ENCODE measurements at places on chromosomes 6 and 20.

GRCh38 chr6:113065611-113066010 lies 718.5 kb downstream of the RFPL4B start:
- H3K36me3 ChIP-seq: no peaks in the 10 kb centered on the region
- H3K27ac ChIP-seq: no peak overlapping the region
- no peak for DNase-seq

- no peaks in the 10 kb centered on the region for H3K36me3 ChIP-seq
- peaks cover 3% of the 10 kb centered on the region for H3K4me1 ChIP-seq
- no peak overlapping the region for H3K4me3 ChIP-seq
- H3K27me3 ChIP-seq: no peaks in the 10 kb centered on the region
- no peak for DNase-seq
These were observed 570.8 kb downstream of the UTRN start for GRCh38 chr6:144855812-144856531.

- H3K36me3 ChIP-seq: no peaks in the 10 kb centered on the region
- H3K27me3 ChIP-seq: no peaks in the 10 kb centered on the region
- H3K4me3 ChIP-seq: no peak overlapping the region
- DNase-seq: no peak
These were observed 17.0 kb upstream of the SLA2 start for GRCh38 chr20:36663031-36663430.

GRCh38 chr6:163818719-163819118 lies 404.2 kb downstream of the QKI start:
- DNase-seq: no peak
- H3K4me3 ChIP-seq: no peak overlapping the region
- no peaks in the 10 kb centered on the region for H3K27me3 ChIP-seq
- H3K27ac ChIP-seq: no peak overlapping the region
- H3K4me1 ChIP-seq: no peaks in the 10 kb centered on the region

DNA sequence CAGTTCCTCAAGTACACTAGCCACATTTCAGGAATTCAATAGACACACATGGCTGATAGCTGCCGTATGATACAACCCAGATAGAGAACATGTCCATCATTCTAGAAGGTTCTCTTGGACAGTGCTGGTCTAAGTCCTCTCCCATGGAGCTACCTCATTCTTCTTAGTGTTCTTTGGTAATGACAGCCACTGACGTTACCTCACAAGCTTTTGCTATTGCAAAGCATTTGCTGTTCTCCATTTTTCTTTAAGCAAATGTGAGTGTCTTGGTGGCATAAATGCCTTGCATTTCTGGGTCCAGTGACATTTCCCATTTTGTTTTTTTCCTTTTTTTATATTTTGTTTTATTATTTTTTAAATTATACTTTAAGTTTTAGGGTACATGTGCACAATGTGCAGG lies 8.3 kb upstream of the CEBPB start:
- no peaks in the 10 kb centered on the region for H3K36me3 ChIP-seq
- H3K27me3 ChIP-seq: no peaks in the 10 kb centered on the region
- no peak overlapping the region for H3K27ac ChIP-seq
- no peak overlapping the region for H3K4me3 ChIP-seq
- no peak for DNase-seq
- no peaks in the 10 kb centered on the region for H3K4me1 ChIP-seq

DNA sequence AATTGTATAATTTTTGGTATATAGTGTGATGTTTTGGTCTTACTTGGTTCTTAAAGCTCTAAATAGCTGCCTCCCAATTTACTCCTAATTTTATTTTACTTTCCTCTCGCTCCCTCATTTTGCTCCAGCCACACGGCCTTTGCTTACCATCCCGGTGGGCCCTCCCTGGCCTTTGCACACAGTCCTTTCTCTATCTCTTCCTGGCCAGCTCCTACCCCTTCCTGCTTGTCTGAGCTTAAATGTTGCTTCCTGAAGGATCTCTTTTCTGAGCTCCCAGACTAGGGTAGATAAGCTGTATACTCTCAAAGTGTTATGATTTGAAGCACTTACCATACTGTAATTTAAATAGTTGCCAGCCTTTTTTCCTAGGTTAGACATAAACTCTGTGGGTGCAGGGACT lies 121.7 kb downstream of the UTRN start:
- peaks cover 8% of the 10 kb centered on the region for H3K4me1 ChIP-seq
- H3K27ac ChIP-seq: no peak overlapping the region
- no peaks in the 10 kb centered on the region for H3K36me3 ChIP-seq
- no peak for DNase-seq
- H3K4me3 ChIP-seq: no peak overlapping the region

DNA sequence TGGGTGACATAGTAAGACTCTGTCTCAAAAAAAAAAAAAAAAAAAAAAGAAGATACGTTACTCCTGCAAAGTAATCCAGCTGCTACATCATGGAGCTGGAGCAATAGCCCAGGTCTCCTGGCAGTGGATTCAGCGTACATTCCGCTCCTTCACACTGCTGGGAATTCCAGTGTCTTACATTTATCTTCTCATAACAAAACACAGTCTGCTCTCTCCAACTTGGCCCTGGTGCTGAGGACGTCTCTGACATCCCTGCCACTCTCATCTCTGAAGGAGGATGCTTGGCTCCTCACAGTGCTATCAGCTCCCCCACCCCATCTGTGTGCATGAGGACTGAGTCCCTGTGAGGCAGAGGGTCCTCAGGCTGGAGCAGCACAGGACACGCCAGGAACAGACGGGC lies 529.8 kb downstream of the CD83 start:
- no peak for DNase-seq
- peaks cover 5% of the 10 kb centered on the region for H3K36me3 ChIP-seq
- H3K4me1 ChIP-seq: no peaks in the 10 kb centered on the region
- no peak overlapping the region for H3K4me3 ChIP-seq

GRCh38 chr6:145206247-145206907 lies 528.9 kb downstream of the EPM2A start:
- DNase-seq: no peak
- H3K4me1 ChIP-seq: no peaks in the 10 kb centered on the region
- H3K4me3 ChIP-seq: no peak overlapping the region
- no peaks in the 10 kb centered on the region for H3K36me3 ChIP-seq

DNA sequence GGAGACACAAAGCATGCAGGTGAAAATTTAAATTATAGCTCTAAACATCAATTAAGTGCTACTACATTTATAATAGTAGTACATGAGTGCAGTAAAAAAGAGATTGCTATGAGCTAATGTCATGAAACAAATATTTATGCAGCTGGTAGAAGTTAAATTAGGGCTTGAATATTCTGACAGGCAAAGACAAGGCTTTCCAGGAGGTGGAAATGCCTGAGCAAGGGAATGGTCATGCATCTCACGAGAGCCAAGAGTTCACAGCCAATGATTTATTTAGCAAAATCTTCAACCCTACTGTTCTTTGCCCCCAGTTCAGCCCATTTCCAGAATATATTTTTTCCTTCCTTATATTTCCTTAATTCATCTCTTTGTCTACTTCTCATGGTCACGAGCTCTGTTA lies 128.9 kb downstream of the HIVEP2 start:
- H3K4me3 ChIP-seq: no peak overlapping the region
- no peak for DNase-seq
- peaks cover under 1% of the 10 kb centered on the region for H3K4me1 ChIP-seq
- no peaks in the 10 kb centered on the region for H3K27me3 ChIP-seq

DNA sequence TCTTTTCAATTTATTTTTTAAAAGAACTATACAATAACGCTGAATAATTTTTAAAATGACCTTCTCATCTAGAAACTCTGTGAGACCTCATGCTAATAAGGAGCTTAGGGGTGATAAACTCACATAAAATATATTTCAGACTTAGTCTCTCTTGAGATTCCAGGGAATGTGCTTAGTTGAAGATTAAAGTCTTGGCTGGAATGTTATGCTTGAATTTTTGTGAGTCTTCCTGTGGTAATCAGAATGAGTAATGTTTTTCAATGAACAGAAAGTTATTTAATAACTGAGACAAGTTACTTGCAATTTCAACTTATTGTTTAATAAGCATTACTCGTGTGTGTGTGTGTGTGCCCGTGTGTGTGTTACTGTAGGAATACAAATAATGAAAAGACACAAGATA lies 379.9 kb upstream of the EPHA7 start:
- H3K27ac ChIP-seq: no peak overlapping the region
- H3K27me3 ChIP-seq: no peaks in the 10 kb centered on the region
- no peak overlapping the region for H3K4me3 ChIP-seq
- no peak for DNase-seq
- no peaks in the 10 kb centered on the region for H3K4me1 ChIP-seq

- no peak overlapping the region for H3K27ac ChIP-seq
- no peak for DNase-seq
- H3K27me3 ChIP-seq: peaks cover 10% of the 10 kb centered on the region
- H3K4me1 ChIP-seq: peaks cover 7% of the 10 kb centered on the region
These were observed 70.6 kb downstream of the MRPL14 start for GRCh38 chr6:44056392-44057237.

DNA sequence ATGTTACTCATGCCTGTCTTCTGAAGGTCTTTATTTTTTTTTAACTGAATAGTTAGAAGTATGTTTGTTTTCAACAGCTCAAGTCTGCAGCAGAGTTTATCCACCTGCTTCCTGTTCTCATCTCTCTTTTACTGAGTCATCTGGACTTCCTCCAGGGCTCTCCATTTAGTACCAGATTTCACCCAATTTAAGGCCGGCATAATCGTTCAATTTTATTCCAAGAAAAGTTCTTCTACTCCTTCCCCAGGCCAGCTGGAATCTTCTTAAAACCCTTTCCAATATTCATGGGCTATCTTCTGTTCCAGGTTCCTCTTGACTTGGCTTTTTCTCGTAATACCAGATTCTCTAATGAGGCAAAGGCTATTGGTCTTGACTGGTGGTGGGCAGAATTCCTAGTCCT lies 79.0 kb upstream of the LAMA2 start:
- peaks cover 4% of the 10 kb centered on the region for H3K36me3 ChIP-seq
- DNase-seq: no peak
- H3K27me3 ChIP-seq: no peaks in the 10 kb centered on the region

GRCh38 chr6:13526727-13527670 lies 39.6 kb upstream of the GFOD1 start:
- H3K4me1 ChIP-seq: peaks cover 15% of the 10 kb centered on the region
- no peak overlapping the region for H3K4me3 ChIP-seq
- H3K36me3 ChIP-seq: no peaks in the 10 kb centered on the region
- DNase-seq: no peak
- no peaks in the 10 kb centered on the region for H3K27me3 ChIP-seq
